ENCODE measurements at places on chromosomes 16 and 17.

DNA sequence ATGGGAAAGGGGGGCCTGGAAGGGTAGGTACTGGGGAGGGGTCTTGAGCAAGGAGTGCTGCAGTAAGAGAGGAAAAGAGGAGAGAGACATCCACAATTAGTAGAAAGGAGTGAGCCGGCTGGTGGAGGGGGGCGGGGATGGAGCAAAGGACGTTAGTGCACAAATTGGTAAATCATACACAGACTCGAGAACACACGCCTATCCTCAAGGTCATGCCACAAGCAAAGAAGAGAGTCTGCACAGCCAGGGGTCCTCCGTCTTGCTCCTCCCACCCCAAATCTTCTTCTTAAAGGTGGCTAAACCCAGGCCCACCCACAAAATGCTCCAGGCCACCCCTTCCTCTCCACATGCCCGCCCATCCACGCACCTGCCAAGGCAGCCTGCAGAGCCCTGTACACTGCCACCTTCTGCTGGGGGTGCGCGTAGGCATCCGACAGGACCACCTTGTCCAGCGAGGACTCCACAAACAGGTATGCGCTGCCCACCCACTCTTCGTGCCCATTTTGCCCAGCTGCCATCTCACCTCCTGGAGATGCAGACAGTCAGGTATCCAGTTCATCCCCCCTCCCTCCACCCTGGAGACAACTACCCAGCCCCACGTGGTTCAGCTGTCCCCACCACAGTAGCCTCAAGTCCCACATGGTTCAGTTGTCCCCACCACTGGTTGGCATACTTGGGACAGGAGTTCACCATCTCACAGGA, 3.4 kb downstream of the TRADD start:
- no peak overlapping the region for H3K27ac ChIP-seq
- H3K4me1 ChIP-seq, result peaks cover 82% of the 10 kb centered on the region
- H3K36me3 ChIP-seq, result no peaks in the 10 kb centered on the region
- no peak for DNase-seq

DNA sequence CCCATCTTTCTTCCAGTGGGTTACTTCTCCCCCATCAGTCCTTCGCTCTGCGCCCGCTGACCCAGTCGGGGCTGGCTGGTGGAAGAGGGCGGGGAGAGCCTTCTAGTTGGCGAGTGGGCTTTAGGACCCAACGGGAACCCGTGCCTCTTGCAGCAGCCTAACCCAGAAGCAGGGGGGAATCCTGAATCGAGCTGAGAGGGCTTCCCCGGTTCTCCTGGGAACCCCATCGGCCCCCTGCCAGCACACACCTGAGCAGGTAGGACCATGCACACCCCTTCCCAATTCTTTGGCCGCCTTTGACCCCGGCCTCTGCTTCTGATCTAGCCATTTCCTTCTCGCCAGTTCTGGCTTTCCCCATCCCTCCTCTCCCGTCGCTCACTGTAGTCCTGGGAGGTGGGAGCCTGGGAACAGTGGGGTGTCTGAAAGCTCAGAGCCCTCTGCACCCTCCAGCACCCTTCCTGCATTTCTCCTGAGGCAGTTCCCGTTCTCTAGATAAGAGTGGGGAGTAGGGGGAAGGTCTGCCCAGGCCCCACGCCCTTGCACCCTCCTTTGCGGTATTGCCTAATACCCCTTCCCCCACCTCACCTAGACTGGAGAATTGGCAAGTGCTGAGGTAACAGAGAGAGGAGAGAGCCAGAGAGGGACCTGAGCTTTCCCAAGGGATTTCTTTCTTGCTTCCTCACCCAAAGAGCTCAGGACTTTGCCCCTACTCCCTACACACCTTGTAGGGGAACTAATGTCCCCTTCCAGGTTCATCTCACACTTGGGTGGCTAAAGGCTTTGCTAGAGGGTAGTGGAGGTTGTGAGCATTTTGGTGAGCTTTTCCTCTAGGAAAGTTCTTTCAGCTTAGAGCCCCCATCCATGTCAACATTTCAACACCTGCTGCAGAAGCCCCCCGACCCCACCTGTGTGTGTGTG, at the start of gene RARA:
Gene RARA, plus strand, starts transcription at position 150 of the 918 bp plus-strand sequence. CDS start 22,039 bp downstream, outside the sequence.
- H3K4me1 ChIP-seq, result peaks cover 69% of the 10 kb centered on the region
- no peak within 1 kb of the TSS for H3K27ac ChIP-seq
- H3K36me3 ChIP-seq, result no peaks in the 10 kb centered on the region
- DNase-seq, result no peak

DNA sequence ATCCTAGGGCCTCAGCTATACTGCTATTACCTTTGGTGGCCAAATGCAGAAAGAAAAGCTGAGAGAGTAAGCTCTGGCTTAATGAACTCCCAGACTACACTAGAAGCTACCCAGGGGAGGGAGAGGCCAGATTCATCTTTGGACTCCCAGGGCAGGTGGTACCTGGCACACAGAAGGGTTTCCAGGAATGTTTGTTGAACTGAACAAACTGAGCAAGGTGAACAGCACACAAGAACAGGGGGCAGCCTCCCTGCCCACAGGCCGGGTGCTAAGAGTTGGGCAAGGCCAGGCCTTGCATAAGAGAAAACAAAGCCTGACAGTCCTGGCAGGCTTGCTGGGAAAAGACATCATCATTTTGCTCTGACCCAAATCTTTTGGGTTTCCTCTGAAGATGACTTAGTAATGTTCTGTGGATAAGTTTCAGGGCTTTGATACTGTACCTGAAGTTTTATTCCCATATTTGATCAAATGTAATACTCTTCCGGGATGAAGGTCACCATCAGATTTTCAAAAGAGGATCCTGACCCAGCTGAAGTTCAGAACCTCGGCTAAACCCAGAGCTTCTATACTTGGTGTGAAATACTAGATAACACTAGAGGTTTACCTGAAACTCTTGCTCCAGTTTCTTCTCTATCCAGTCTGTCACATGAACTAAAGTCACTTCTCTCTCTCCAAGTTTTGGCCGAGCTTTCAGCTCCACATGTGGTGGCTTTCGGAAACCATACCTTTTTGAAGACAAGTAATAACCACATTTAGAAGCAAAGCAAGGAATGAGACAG, 20.5 kb upstream of the ERN1 start:
- no peak overlapping the region for H3K4me3 ChIP-seq
- no peaks in the 10 kb centered on the region for H3K27me3 ChIP-seq

- peaks cover 4% of the 10 kb centered on the region for H3K27me3 ChIP-seq
- H3K4me3 ChIP-seq, result no peak overlapping the region
- H3K36me3 ChIP-seq, result no peaks in the 10 kb centered on the region
- DNase-seq, result no peak
Observed at GRCh38 chr17:10843811-10844210, 5.9 kb upstream of the PIRT start.

- H3K4me1 ChIP-seq, result no peaks in the 10 kb centered on the region
- no peak overlapping the region for H3K27ac ChIP-seq
- no peaks in the 10 kb centered on the region for H3K27me3 ChIP-seq
- no peak for DNase-seq
- no peak overlapping the region for H3K4me3 ChIP-seq
- no peaks in the 10 kb centered on the region for H3K36me3 ChIP-seq
Observed at GRCh38 chr16:61909074-61909473, 127.2 kb downstream of the CDH8 start.

GRCh38 chr16:73124665-73125375, 76.9 kb upstream of the ZFHX3 start:
- no peak for DNase-seq
- peaks cover 11% of the 10 kb centered on the region for H3K4me1 ChIP-seq
- H3K4me3 ChIP-seq, result no peak overlapping the region
- no peaks in the 10 kb centered on the region for H3K36me3 ChIP-seq

DNA sequence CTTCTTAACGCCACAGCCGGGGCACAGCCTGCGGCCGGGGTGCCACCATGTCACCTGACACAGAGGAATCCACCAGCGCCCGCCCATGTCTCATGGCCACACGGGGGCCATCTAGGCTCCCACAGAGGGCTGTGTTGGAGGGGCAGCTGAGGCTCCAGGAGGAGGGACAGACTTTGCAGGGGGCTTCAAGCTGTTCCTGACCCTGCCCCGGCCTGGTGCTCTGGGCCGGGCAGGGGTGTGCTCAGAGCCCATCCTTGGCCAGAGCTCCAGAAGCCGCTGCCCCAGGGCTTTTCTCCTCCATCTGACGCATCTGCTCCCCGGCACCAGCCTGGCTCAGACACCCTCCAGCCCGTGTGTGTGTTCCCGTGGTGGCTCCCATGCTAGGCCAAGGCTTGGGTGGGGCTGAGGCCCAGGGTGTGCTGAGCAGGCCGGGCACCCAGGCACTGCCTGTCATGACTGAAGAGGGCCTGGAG, 7.8 kb upstream of the SLC38A10 start:
- H3K27me3 ChIP-seq, result no peaks in the 10 kb centered on the region
- no peak overlapping the region for H3K4me3 ChIP-seq
- H3K27ac ChIP-seq, result no peak overlapping the region
- H3K4me1 ChIP-seq, result no peaks in the 10 kb centered on the region
- no peaks in the 10 kb centered on the region for H3K36me3 ChIP-seq
- no peak for DNase-seq

GRCh38 chr17:60862482-60862881, 184.8 kb downstream of the BCAS3 start:
- H3K27me3 ChIP-seq, result no peaks in the 10 kb centered on the region
- DNase-seq, result no peak
- no peak overlapping the region for H3K27ac ChIP-seq
- H3K4me3 ChIP-seq, result no peak overlapping the region

DNA sequence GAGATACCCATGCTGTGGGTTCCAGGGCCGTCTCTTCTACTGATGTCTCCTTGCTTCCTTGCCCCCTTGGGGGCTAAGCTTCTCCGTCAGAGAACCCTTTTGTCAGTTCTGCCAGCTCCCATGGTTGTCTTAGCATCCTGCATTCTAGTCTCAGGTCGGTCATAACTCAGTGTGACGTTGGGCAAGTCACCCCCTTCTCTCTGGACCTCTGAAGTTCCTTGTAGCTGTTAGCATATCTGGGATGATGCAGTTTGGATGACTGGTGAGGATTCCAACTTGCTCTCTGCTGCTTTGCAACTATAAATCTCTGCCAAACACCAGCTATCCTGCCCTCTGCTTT, 8.9 kb upstream of the MYL4 start:
- H3K27me3 ChIP-seq, result no peaks in the 10 kb centered on the region
- H3K36me3 ChIP-seq, result no peaks in the 10 kb centered on the region
- H3K27ac ChIP-seq, result no peak overlapping the region
- no peak overlapping the region for H3K4me3 ChIP-seq

DNA sequence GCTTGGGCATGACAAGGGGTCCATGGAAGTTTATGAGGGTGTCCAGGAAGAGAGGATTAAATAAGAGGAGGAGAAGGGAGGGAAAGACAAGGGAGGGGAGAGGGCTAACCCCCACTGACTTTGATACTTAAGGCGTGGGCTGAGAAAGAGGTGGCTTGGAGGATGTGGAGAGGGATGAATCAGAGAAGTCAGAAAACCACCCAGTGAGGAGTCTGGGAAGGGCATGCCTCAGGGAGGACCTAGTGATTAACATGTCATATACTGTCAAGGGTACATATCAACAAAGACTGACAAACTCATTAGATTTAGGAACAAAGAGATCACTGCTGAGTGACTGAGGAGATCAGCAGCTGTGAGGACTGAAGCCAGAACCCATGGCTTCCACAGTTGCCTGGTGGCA, 145.4 kb downstream of the IRX5 start:
- no peaks in the 10 kb centered on the region for H3K36me3 ChIP-seq
- no peaks in the 10 kb centered on the region for H3K4me1 ChIP-seq
- H3K4me3 ChIP-seq, result no peak overlapping the region
- no peak for DNase-seq
- H3K27me3 ChIP-seq, result no peaks in the 10 kb centered on the region

GRCh38 chr17:81086789-81087551, 52.0 kb downstream of the BAIAP2 start:
- DNase-seq, result no peak
- no peak overlapping the region for H3K27ac ChIP-seq
- H3K27me3 ChIP-seq, result no peaks in the 10 kb centered on the region
- H3K4me3 ChIP-seq, result no peak overlapping the region
- no peaks in the 10 kb centered on the region for H3K36me3 ChIP-seq

DNA sequence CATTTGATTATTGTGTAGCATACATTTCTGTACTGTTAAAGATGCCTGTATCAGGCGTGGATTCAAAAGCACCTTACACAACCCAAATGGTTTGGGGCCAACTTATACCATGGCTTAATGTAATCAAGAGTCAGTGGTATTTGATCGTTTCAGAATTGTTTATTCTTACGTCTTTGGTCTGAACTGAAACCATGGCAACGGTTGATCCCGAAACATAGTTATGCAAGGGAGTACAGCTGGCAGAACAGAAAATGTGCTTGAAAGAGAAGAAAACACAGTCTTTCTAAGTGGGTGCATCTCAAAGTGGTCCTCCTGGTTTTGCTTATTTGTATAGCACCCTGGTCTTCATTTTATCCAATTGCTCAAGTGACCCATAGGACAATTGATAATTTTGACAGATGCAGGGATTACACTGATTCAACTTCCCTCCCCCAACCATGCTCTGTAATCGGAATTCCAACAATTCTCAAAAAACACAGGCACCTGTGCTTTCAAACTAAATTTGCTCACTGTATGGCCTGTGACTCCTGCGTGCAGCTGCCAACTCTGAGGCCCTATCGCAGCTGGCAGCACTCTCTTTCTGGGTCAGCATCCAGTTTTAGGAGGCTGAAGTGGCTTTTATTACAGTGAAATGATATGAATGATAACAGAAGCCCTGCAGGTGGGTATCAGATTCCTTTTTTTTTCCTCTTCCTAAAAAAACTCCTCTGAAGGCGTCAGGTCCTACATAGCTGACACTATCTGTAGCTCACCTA, 77.0 kb upstream of the AXIN2 start:
- no peaks in the 10 kb centered on the region for H3K4me1 ChIP-seq
- no peaks in the 10 kb centered on the region for H3K27me3 ChIP-seq
- H3K36me3 ChIP-seq, result no peaks in the 10 kb centered on the region
- H3K4me3 ChIP-seq, result no peak overlapping the region
- no peak for DNase-seq
- H3K27ac ChIP-seq, result no peak overlapping the region

- no peak for DNase-seq
- H3K27me3 ChIP-seq, result no peaks in the 10 kb centered on the region
- H3K36me3 ChIP-seq, result no peaks in the 10 kb centered on the region
- H3K4me1 ChIP-seq, result no peaks in the 10 kb centered on the region
- no peak overlapping the region for H3K4me3 ChIP-seq
Observed at GRCh38 chr16:47872225-47872624, 283.6 kb downstream of the ABCC12 start.

DNA sequence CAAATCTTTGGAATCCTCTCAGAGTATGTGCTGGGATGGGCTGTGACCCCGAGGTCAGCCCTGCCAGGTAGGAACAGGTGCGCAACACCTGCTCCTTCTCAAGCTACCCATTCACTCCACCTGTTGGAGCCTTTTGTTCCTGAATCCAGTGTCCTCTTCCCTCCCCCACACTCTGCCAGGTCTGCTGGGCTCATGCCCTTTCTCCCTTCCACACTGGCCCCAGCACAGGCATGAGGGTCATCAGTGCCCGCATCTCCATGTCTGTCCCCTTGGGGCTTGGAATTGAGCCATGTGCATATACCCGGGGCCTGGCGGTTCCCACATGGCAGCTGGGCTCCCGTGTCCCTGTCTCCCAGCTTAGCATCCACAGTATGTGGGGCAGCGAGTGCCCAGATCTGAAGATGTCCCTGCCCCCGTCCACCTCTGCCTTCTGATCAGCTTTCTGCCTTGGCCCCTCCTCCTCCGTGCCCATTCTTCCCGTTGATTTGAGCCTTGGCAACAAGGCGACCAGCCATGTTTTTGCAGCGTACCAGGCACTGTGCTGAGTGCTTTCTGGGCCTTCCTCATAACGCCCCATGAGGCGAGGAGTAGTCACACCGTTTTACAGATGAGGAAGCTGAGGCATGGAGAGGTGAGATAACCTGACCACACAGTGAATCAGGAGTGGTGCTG, 102.2 kb downstream of the RAP1GAP2 start:
- peaks cover 17% of the 10 kb centered on the region for H3K36me3 ChIP-seq
- H3K4me3 ChIP-seq, result no peak overlapping the region
- peaks cover 3% of the 10 kb centered on the region for H3K4me1 ChIP-seq
- no peaks in the 10 kb centered on the region for H3K27me3 ChIP-seq
- no peak overlapping the region for H3K27ac ChIP-seq

Measured in CD4-positive, alpha-beta T cell (primary cell).